ENCODE measurements at places on chromosomes 12 and 14.
A peak's percentile ranks its signal among the peaks of the same experiment; 100 is the strongest.

GRCh38 chr14:103074729-103075367 is 9.2 kb upstream of the LBHD2 start:
- peak; percentile 54 for DNase-seq

- DNase-seq: no peak
Measured at GRCh38 chr12:67453191-67453590, 184.0 kb downstream of the CAND1 start.

GRCh38 chr14:67313153-67313552 is 46.5 kb downstream of the ATP6V1D start:
- DNase-seq: no peak

- DNase-seq: no peak
Measured at GRCh38 chr12:38374751-38375150, 58.2 kb downstream of the ALG10B start.

DNA sequence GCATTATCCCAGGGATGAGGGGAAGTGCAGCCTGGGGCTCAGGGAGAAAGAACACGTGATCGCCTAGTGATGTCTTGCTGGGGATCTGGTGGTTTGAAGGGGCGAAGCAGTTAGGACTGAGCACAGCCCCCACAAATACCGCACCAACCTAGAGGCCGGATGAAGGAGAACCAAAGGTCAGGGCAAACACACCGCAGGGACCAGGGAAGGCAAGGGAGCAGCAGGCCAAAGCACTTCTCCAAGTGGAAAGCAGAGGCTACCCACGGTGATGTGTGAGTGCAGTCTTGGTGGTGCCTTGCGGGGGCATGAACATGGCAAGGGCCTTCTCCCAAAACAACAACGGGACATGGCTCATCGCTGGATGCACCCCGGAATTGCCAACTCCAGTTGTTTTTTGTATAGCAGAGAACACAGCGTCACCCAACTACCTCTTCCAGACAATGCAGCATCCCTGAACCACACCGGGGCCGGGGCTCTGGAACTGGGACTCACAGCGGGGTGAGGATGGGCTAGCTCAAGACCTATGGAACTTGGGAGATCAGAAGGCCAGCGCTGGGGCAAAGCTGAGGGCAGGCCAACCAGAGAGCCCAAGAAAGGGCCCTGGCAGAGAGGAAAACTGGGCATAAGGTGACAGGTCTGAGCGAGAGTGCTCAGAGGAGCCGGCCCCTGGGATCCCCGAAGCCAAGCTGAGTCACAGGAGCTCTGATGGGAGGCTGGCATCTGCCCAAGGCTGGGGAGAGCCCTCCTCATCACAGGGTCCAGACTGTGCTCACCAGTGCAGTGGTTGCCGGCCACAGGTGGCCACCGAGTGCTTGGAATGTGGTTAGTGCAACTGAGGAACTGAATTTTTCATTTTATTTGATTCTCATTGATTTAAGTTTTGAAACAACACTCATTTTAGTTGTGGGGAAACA is 11.1 kb downstream of the GALNT16 start:
- no peak for DNase-seq

DNA sequence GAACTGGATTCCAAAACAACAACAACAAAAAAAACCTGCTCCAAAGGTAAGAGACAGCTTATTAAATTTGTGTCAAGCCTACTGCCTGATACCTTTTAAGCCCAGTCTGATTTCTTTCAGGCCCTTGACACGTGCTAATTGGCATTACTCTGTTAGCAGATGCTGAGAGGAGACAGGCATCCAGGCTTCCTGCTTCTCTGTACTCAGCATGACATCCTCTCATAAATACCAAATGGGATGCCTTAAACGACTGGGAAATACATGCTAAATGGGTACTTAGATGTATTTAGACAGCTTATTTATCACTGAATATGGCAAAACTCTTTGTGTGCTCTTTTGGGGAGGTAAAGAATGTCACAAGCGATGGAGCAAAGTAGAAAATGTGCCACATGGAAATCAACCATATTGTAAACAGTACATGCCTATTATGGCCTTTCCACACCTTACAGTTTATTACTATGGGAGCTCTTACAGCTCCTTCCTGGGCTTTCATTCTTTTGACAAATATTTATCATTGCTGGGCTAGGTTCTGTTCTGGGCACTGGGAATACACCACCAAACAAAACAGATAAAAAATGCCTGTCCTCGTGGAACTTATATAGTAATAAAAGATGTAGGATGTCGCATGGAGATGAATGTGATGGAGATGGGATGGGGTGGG is 11.5 kb upstream of the PCED1B start:
- no peak for DNase-seq

GRCh38 chr14:54627540-54628363 is 60.8 kb downstream of the SAMD4A start:
- peak; percentile 46 for DNase-seq

DNA sequence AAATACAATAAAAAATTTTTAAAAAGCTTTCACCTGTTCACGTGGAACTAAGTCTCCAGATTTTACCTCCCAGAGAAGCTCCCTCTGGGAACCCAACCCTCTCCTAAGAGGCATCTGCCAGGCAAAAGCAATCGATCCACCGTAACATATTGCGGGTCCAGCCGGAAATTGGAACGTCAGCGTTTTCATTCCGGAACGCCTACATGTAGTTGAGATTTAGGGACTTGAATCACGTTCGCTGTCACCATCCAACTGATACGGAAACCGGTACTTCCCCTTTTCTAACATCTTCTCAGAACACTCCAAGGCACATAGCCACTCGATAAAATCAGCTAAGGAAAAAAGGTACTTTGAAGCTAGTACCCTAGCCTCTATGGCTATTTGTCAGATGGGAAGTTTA is 70.3 kb downstream of the COX16 start:
- peak; percentile 72 for DNase-seq

- DNase-seq: no peak
Measured at GRCh38 chr14:79613625-79614024, 597.7 kb downstream of the DIO2 start.

GRCh38 chr14:69710378-69710777 is 56.6 kb upstream of the SRSF5 start:
- no peak for DNase-seq

DNA sequence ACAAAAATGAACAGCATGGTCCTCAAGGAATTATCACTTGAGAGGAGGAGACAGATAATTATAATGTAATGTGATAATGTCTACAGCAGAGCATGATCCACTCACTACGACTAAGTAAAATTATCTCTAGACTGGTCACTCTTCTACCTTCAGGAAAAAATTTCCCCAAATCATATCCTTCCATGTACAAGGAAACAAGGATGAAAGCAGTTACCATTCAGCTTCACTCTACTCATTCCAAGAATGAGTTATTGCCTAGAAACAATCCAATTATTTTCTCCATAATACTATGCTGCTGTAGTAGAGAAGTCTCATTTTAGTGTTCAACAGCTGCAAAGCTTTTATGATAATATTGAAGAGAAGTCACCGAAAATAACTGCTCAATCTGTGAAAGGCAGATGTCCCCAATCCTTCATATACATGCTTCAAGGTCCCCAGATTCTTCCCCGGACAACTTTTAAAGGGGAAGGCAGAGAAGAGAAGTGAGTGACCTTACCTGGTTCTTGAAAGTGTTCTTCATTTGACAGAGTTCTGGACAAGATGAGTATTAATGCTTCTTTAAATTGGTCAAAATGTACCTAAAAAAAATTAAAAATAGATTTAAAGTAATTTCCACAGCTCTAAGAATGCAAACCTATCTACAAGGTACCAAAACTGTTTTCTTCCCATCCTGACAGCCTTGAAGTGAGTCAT is 24.6 kb downstream of the NIN start:
- no peak for DNase-seq

DNA sequence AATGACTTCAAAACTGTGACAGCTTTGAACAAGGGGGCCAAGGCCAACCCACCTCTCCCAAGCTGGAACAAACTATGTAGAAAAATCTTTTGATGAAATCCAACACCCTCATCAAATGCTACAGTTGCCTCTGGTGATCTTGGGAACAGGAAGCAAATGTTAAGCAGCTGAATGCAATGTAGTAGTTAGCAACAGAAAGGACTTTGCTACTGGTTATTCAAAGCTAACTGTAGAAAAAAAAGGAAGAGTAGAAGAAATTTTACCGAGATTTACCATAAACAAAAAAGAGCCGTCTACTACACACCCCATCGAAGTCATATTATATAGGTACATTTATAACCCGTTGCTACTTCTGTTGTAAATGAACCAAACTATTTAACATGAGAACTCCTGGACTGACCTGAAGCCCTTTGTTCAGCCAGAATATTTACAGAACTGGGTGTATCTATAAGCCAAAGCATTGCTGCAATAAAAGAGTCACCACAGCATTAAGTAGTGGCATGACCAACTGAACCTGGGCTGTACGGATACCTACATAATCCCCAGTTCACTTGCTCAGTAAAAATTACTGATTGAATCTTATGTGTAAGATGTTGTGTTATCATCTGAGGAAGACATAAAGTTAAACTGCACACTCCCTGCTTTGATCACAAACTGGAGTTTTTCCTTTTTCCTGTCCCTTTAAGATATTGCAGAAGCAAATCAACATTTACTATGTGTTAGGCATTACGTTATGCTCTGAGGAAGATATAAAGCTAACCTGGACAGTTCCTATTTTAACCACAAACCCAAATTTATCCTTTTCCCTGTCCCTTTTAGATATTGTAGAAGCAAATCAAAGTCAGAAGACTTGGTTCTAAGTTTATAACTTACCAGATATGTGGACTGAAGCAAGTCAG is 25.1 kb downstream of the SYNJ2BP start:
- no peak for DNase-seq

DNA sequence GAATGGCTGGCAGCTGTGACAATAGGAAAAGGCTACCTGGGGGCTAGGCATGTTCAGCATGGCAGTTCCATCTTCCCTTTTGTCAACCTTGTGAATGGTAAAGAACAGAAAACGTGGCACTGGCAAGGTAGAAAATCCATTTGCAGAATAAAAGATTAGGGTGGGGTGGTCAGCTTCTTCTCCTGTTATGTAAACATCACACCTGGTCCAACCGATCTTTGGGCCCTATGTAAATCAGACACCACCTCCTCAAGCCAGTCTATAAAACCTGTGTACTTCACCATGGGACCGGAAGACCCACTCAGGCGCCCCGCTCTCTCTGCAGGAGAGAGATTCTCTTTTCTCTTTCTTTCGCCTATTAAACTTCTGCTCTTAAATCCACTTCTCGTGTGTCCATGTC is 19.6 kb upstream of the TMEM30B start:
- no peak for DNase-seq

- no peak for DNase-seq
Measured at GRCh38 chr12:57868851-57869268, 22.3 kb upstream of the CTDSP2 start.

DNA sequence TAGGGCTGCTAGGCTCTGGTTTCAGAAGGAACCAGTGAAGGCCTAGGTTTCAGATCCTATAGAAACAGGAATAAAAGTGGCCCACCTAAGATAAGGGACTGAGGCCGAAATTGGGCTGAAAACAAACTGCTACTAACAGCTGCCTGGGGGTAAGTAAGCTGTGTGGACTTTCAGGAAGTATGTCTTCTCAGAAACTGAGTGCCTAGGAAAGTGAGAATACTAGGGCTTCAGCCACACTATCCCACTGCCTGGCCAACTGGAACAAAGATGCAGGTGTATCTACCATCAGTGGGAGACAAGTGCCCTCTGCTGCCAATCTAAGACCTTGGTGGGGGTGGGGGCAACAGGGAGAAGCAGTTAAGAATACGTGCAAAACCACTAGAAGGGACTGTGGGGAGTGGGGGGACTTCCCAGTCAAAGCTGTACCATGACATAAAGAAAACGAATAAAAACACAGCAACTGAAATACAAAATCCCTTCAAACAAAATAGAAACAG is 82.5 kb downstream of the MED13L start:
- peak; percentile 63 for DNase-seq

- DNase-seq: no peak
Measured at GRCh38 chr12:1872448-1872847, 46.0 kb downstream of the CACNA2D4 start.

DNA sequence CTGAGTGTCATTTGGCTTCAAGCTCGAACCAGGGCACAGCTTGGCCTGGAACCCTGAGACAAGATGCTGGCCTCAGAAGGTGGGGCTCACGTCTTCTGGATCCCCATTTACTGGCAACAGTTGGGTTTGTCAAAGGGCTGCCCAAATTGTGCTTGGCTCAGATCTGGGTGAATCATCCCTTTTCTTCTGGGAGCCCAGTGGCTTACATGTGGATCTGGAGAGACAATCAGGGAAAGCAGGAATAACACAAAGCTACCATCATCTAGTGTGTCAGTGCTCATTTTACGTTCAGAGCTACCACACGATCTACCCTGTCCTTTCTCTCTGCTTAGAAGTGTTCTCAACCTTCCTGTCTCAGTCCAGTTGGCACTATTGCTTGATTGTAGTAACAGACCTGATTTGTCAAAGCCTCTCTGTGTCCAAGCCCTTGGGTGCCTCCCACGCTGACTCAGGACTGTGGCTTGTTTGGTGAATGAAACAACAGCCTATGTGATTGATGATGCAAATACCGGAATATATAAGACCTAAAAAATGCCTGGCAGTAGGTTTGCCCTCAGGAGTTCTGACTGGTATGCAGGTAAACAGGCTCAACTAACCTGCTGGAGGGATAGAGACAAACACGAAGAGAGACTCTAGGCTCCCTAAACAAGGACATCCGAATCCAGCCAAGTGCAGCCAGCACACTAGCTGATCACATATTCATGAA is 974.3 kb downstream of the VRK1 start:
- no peak for DNase-seq

GRCh38 chr14:103402695-103403094 is 17.5 kb downstream of the MARK3 start:
- DNase-seq: no peak

GRCh38 chr12:113470871-113471618 is 626 bp downstream of the LHX5 start:
- DNase-seq: no peak

GRCh38 chr12:24374452-24374851 is 425.0 kb upstream of the SOX5 start:
- no peak for DNase-seq

- no peak for DNase-seq
Measured at GRCh38 chr14:63224196-63224595, 20.0 kb downstream of the RHOJ start.

- DNase-seq: no peak
Measured at GRCh38 chr12:92221656-92222315, 76.1 kb upstream of the BTG1 start.

DNA sequence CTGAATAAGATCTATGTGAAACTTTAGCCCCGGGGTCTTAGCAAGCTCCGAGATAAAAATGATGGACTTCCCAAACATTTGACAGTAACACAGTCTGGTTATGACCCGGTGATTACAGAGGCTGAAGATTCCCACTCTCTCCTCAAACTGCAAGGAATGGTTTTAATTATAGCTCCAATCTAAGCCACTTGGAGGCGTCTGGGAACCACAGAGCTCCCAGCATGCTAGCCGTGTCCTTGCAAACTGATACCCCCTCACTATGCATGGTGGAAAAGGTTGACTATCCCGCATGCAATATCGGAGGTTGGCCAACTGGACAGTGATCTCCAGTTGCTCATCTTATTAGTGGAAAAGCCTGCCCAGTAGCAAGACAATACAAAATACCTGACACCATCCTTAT is 76.5 kb upstream of the GRIN2B start:
- no peak for DNase-seq

Measured in stimulated activated CD8-positive, alpha-beta memory T cell treated with anti-CD3 and anti-CD28 coated beads, Interleukin-4, amount 100 ng/mL, for 48 hours (primary cell).